ENCODE measurements at places on chromosomes 4 and X.

GRCh38 chrX:68830419-68831404 is 1.9 kb downstream of the EFNB1 start:
- peak; percentile 45 for DNase-seq

GRCh38 chr4:139606579-139607501 is 50.8 kb upstream of the SETD7 start:
- no peak for DNase-seq

DNA sequence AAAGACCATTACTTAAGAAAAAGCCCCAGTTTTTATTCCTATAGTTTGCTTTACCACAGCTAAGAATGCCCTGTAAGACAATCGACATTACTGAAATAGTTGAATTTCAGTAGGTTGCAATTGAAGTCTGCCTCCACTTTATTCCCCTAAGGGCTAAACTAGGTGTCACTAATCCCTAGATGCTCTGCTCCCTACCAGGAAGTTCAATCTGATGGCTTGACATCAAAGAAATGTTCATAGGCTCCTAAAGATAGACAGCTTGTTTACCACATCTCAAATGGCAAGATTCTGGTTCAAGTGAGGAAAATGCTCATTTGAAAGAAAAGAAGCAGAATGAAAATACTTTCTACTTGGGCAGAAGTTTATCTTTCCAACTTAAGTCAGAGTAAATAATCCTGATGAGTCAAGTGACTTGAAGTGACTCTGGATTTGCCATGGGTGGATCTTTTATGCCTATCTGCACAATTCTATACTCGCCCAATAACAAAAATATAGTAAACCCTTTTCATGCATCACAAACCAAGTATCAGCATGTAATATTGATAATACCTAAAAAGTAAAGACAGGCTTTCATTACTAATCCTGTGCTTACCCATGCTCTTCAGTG is 117.2 kb downstream of the SH3RF1 start:
- no peak for DNase-seq

GRCh38 chrX:152259150-152259549 is 120.8 kb upstream of the MAGEA10 start:
- DNase-seq = no peak

DNA sequence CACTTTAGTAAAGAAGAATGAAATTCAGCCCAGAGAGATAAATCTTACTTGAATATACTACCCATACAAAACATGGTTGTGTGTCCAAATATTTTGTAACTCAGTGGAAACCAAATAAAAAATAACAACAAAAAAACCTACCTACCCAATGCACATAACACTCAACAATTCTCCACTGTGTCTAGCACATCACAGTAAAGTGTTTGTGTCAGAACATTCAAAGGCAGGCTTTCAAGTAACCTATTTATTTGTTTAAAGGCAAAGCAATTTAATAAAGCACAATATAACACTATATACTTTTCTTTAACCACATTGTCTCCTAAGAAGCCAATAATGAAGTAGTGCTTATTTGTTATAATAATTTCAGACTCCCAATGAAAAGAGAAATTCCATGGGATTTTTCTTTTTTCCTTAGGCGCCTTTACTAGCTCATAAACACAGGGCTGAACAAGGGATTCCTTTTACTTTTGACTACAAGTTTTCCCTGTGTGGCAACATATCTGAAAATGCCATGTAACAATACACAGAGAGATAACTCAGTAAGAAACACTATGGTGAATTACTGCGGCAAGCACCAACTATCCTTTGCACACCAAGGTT is 13.7 kb downstream of the RASGEF1B start:
- no peak for DNase-seq

- no peak for DNase-seq
Measured at GRCh38 chrX:17082831-17083230, 136.4 kb downstream of the REPS2 start.

DNA sequence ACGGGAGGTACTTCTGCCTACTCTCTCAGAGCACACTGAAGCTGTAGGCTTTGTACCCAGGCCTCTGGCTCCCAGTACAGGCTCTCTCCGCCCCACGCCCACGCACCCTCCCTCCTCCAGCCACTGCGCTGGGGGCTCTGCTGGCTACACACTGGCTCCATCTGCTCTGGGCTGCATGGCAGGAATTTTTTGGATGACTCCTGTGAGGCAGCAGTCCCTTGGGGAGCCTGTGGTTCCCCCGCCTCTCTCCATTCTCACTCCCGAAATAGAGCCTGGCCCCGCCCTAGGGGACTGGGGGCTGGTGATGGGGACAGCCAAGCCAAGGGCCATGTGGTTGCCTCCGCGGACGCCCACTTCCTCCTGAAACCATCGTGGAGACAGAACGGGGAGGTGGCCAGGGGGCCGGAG is 58.1 kb upstream of the ADRA2C start:
- DNase-seq = no peak

GRCh38 chr4:41658163-41658562 is 90.4 kb downstream of the PHOX2B start:
- DNase-seq = no peak

DNA sequence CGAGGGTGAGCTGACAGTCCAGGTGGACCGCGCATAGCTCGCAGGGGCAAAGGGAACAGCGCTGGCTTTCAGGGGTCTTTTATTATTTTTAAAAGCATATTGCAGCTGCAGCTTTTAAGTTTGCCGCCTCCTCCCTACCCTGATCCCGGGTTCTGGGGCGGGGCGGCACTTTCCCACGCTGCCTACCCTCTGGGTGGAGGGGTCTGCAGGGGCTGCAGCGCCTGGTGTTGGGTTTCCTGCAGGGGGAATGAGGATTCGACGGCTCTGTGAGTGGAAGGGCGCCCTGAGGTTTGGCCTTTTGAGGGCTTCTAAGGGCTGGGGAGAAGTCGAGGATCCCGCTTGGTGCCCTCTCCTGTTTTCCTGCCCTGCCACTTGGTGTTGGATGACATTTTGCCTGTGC is 80.7 kb upstream of the SCML1 start:
- peak; percentile 18 for DNase-seq

GRCh38 chr4:117135634-117136354 is 50.4 kb upstream of the TRAM1L1 start:
- DNase-seq = no peak

GRCh38 chrX:153967536-153968224 is 3.9 kb downstream of the HCFC1 start:
- no peak for DNase-seq

GRCh38 chrX:121958886-121959285 is 911.5 kb downstream of the GLUD2 start:
- no peak for DNase-seq

DNA sequence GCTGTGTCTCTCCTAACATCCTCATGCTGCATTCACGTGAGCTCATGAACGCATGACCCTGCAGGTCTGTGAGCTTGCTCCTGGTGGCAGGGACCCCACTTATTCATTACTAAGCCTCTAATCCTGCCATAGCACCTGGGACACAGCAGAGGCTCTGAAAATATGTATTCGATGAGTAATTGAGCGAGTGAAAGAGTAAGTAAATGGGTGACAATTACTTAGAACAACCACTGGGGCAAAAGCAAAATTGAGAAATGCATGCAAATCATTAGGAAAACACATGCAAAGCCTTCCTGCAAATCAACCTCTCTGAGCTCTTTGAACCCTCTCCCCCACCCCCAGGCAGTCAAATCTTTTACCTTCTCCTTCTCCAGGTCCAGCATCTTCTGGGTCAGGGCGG is 23.6 kb upstream of the C4orf50 start:
- no peak for DNase-seq

DNA sequence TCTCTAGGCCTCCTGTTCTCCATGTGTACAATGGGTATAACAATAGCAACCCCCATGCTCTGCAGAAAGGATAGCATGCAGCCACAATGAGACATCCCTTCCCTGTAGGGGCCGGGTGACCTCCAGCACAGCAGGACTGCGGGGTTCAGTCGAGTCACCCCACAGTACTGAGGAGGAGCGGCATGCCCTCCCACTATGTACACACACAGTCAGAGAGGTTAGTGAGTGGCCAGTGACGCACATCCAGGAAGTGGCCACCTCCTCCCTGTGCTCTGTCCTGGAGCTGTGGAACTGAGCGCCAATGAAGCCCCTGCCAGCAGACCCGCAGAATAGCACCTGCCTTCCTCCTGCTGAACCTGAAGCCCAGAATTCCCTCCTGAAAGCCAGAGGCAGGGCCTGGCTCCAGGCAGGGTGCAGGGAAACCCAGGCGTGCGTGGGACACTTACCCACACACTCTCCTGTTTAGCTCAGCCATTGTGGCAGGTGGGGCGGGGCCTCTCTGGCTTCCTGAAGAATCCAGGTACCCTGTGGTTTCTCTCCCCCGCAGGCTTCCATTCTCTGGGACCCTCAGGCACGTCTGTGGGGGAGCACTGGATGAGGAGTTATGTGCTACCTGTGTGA is 50.0 kb downstream of the WFS1 start:
- DNase-seq = no peak

DNA sequence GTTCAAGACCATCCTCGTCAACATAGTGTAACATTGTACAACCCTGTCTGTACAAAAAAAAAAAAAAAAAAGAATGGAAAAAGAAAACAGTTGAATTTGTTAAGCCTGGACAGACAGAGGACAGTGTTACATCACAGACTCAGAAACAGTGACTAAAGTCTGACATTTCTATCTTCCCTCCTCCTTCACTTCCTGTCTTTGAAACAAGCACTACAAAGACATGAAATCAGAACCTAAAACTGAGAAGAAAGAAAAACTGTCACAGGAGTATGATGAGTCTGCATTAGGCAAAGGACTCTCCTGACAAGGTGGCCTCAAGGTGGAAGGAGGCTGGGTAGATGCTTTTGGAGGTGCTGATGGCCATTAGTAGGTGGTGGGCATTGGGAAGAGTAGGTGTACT is 126.7 kb downstream of the RBM47 start:
- DNase-seq = no peak

Measured in eye (tissue), 1 donor.